Epithelial cell of prostate (primary cell): ENCODE measurements at places on chromosomes 2 and 18.

DNA sequence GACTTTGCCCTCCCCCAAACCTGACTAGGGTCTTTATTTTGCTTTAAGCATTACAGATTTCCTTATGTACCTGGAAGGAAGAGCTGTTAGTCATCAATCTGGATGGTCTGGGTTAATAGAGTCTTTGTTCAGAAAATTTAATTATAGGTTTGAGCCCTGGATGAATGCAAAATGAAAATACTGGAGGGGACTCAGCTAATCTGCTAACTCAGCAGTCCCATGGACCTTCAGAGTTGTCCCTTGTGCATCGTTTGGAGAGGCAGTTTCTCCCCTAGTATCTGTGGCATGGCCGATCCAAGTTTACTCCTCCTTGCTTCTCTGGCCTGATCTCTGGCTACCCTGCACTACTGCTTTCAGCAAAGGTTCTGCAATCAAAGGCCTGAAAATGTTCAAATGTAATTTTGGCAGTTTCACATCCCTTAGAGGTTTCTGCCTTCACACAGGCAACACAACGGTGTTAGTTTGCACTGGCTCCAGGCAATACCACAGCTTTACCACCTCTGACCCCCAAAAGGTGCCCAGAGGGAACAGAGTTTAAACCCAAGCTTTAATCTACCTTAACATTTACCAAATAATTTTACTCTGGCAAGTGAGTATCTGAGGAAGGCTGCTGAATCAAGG, 134.3 kb downstream of the THADA start:
- no peak for DNase-seq

GRCh38 chr2:38806015-38806732, 28.2 kb downstream of the GEMIN6 start:
- no peak for DNase-seq

GRCh38 chr18:26657631-26658581, 109.6 kb upstream of the KCTD1 start:
- DNase-seq, result no peak

- no peak for DNase-seq
Observed at GRCh38 chr2:74199275-74199701, 873 bp downstream of the MTHFD2 start.

DNA sequence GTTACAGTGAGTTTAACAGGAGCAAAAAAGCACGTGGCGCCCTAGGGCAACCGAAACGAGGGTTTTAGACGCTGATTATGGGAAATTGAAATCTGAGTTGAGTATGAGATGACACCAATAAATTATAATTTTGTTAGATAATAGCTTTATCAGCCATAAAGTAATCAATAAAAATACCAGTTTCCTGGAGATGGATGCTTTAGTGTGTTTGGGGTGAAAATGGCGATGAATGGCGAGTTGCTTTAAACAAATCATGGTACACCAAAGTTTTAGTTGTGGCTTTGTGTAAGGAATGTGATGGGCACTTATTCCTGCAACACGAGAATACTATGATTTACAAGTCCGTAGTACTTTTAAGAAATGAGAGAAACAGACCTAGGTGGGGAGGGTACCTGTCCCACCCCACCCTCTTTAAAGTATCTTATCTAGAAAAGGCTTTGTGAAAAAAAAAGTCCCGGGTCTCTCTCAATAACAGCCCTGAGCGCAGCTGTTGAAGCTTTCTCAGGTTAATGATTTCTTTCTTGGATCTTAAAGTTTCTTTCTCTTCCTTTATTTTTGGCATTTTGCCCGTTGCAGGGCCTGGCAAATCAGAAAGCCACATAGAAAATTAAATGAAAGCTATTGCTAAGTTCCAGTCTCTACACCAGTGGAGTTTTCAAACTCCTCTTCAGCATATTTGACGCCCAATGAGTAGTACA, 1.5 kb upstream of the RRM2 start:
- no peak for DNase-seq

DNA sequence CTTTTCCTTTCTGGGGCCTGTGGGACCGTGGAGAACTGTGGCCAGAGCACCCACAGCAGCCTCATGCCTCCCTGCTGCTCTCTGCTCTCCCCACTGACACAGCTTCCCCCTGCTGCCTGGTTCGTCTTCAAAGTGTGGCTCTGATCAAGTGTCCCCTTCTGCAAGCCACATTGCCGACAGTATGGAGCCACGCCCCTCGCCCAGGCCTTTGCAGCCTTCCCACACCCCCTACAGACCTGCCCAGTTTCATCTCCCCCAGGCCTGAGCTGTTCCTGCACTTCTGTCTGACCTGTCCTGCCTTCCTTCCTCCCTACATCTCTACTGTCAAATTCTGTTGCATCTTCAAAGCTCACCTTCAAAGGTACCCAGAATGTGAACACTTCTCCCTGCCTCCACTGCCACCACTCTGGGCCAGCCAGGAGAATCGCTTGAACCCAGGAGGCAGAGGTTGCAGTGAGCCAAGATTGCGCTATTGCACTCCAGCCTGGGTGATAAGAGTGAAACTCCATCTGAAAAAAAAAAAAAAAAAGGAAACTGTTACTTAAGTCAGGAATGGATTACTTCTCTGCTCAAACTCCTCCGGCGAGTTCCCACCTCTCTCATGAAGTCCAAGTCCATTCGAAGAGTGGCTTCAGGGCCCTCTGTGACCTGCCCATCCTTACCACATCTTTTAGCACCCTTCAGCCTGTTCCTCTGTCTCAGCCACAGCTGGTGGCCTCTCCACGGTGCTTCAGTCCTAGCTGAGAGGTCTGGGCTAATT, 29.0 kb upstream of the CATIP start:
- DNase-seq, result no peak

- no peak for DNase-seq
Observed at GRCh38 chr2:101341901-101342624, 33.6 kb upstream of the RNF149 start.

- no peak for DNase-seq
Observed at GRCh38 chr18:6624661-6625311, 104.7 kb upstream of the ARHGAP28 start.

- DNase-seq, result no peak
Observed at GRCh38 chr2:102357937-102358336, 2.3 kb downstream of the IL18R1 start.

DNA sequence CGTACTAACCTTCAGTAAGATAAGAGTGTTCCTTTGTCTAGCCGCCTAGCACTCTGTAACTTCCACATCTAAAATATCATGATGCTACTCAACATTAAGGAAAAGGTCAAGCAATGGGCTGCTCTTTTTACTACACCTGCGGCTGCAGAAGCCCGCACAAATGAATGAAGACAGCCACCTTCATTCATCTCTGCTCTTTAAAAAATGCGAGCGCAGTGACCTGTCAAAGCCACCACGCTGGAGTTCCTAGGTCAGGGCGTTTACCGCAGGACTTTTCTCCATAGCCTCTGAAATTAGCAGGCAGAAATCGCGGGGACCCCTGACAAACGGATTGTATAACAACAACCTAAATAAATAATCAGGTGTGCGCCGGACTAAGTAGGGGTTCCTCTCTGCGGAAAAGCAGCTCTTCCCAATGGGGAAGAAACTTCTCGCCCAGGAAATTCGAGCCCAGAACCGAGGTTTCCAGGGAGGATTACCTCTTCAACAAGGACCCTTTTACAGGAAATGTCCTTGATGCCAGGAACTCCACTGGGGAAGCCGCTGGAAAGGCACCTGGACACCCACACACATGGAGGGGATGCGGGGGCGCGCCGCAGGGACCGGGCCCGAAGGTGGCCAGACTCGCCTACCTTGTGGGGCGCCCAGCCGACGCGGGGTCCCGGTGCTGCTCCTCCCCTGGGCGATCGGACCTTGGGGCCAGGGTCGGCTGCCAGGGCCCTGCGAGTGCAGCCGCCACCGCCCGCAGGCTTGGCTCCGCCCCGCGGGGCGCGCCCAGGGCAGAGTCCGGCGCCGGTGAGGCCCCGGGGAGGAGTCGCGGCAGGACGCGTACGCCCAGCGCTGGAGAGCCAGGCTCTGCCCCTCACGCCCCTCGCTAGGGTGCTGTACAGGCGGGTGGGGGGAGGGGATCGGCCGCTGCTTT, at the start of gene CCDC68:
CCDC68 (minus strand) TSS at position 758 of the 922 bp plus-strand sequence. CDS start 16,670 bp downstream, outside the sequence.
- DNase-seq, result no peak

DNA sequence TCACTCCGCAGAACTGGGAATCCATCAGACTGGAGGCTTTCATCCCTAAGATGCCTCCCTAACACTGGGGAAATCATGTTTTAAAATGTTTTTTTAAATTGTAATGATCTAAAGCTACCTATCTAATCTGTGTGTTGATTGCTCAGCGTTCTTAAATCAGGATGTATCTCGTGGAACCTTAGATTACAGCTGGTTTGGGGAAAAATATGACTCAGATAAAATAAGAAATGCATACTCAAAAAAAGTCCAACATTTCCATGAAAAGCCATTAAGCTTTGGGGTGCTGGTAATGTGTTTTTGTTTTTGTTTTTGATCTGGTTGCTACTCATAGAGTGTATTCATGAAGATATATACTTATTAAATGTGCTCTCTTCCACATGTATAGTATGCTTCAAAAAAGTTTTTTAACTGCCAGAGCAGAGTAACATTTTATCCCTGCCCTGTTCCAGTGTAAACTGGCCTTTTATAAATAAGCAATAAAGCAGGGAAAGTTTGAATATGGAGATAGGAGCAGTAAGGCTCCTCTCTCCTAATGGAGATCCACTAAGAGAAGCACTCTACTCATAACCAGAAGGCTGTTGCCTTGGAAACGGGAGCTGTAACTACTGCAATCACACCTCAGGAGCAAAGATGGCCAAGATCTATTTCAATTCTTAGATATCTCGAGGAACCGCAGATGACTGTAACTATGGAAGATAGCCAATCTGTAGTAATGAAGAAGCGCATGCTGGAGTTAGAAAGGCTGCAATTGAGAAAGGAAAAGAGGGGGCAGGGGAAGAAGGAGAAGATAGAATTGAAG, 41.6 kb downstream of the ANKRD44 start:
- no peak for DNase-seq

DNA sequence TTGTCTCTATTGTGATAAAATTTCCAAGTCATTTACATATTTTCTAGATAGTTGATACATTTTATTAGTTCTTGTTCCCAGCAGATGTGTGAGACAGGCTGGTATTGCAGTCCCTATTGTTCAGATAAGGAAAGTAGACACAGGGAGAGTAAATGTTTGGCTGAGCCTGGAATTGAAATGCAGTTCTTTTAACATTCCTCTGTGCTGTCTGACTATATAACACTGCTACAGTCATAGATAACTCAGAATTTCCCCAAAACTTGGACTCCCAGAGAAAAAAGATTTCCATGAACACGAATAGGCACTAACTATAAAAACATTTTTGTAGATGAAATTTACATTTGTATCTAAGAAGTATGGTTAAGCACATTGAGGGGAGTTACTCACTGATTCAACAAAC, 71.4 kb downstream of the PLCL1 start:
- no peak for DNase-seq

GRCh38 chr2:213104092-213104902, 47.1 kb downstream of the IKZF2 start:
- no peak for DNase-seq

- DNase-seq, result no peak
Observed at GRCh38 chr2:223928113-223929006, 16.8 kb downstream of the WDFY1 start.

GRCh38 chr2:63078852-63079606, 28.4 kb downstream of the OTX1 start:
- no peak for DNase-seq

DNA sequence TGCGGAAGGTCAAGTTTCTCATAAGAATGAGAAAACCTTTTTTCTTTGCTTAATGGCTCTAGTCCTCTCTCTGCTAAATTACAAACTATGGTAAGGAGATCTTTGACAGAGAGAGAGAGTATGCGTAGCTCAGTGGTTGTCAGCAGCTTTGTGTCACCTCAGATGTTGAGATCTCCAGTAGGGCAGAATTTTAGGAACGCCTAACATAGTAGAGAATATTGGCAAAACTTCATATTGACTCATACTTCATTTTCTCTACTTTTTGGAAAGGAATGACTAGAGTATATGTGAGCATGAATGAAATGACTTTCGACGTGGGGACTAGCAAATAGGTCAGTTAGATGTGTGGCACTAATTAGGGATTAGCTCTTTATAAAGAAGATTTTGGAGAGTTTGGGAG, 64.0 kb downstream of the WDR7 start:
- no peak for DNase-seq

GRCh38 chr2:144674071-144674470, 154.2 kb upstream of the ZEB2 start:
- no peak for DNase-seq

- DNase-seq, result no peak
Observed at GRCh38 chr2:113230531-113230930, 48.2 kb downstream of the PAX8 start.

GRCh38 chr2:52210161-52210560, 1178.2 kb upstream of the NRXN1 start:
- DNase-seq, result no peak

DNA sequence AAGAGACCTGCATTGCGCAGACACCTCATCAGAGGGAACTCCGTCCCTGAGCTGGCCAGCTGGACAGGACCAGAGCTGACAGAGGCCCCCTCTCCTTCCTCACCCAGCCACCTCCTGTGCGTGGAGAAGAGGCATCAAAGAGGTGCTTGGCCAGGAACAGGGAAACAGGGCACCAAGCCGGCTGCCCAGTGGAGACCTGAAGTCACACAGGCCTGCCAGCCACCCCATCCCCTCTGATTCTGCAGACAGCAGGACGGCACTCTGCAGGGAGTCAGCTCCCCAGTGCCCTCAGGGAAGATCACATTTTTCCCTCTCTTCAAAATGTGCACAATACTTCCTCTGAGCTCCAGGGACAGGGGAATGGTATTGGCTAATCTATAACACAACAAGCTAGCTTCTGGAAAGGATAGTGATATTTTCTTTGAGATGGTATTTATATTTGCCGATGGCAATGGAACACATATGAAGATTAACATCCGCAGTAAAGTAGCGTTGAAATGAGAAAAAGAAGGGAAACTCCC, 30.5 kb downstream of the SLC1A4 start:
- no peak for DNase-seq

GRCh38 chr2:54419388-54419787, 36.7 kb upstream of the SPTBN1 start:
- no peak for DNase-seq

DNA sequence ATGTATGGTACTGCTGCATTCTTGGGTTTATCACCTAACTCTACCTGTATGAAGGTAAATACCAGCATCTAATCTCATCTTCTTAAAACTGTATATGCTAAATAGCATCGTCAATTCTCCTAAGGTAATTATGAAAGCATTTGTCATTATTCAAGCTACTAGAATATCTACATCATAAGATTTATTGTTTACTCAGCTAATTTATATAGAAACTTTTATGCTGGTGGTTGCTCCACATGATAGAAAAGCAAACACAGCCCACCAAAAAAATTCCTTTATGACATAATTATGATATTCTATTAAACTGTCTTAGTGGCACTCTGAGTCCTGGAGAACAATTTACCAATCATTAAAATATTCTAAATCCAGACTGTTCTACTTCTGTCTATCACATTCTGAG, 1226.1 kb upstream of the NRXN1 start:
- no peak for DNase-seq

- DNase-seq, result no peak
Observed at GRCh38 chr2:124514236-124514635, 489.1 kb downstream of the CNTNAP5 start.
